ENCODE measurements at places on chromosomes 4 and X.

DNA sequence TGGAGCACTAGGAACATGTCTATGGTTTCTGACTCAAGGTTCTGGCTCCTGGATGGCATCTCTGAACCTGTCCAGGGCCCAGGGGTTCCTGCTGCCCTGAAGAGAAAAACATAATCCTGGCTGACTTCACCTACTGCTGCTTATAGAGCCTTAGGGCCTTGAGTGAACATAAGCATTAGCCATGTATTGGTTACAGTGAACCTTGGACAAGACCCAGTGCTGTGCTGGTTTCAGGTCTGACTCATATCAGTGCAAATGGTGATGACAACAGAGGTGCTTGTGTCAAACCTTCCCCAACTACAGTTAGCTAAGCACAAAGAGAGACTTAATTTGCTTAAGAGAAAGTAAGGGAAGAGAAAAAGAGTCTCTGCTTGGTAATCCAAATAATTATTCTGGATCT is 1047.2 kb downstream of the GLUD2 start:
- DNase-seq: no peak

DNA sequence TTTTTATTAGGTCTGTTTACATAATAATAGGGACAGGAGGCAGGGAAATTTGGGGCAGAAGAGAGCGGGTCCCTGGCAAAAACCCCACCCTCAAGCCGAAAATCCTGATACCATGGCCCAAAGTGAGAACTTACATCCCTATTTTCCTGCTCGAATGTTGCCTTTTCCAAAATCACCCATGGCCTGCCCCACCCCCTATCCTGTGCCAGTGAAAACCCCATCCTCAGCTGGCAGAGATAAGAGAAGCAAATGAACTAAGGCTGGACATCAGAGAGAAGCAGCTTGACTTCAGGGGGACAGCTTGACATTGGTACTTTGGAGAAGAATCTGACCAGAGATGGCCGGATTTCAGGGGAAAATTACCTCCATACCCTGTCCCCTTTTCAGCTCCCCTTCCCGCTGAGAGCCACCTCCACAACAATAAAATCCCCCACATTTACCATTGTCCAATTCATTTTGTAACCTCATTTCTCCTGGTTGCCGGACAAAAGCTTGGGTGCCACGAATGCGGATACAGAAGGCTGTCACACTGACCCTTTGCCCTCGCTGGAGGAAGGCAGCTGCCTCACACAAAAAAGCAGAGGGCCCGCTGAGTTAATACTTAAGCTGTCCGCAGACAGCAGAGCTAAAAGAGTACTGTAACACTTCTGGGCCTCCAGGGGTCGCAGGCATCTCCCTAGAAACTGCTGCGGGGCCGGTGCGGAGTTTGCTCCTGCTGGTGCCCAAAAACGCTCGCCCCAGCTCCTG is 196.2 kb downstream of the SNCA start:
- DNase-seq: no peak

DNA sequence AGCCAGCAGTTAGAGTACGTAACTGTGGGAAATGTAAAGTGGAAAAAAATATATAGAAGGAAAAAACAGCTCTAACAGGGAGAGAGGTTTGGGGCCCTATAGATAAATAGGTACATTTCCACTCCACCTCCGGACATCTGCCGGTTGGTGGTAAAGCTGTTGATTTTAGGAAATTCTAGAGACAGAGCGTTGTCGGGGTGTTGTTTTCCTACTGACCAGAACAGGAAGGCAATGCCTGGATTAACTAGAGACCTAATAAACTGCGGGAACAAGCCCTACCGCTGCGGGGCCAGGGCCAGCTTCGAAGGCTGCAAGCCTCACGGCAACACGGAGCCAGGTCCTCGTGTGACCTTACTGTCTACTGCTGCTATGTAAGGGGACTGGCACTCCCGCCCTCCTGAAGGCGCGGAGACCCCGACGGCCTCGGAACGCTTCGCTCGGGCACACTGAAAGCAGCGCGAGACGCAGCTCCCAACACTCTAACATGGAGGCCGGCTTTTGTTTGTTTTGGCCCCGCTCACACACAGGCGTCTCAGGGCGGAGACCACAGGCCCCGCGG is 702 bp upstream of the CDKN2AIP start:
- peak; percentile 59 for DNase-seq

DNA sequence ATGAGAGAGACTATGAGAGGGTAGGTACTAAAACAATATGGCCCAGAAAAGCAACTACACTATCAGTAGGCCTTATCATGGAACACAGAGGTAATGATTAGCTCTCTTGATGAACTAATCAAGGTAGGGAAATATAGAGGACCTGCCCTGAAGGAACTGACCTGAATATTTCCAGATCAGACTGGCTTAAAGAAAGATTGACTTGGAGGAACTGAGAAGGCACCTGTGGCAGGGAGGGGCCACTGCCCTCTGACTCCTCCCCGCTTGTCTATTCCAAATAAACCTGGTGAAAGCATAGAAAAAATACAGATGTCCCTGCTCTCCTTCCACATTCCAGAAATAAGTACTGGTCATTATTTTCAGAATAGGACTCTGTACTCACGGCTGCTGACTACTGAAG is 5.5 kb downstream of the RPS6KA6 start:
- no peak for DNase-seq
